ENCODE measurements at places on chromosomes 4 and X.

- no peak for DNase-seq
Measured at GRCh38 chrX:39811376-39811775, 286.4 kb downstream of the BCOR start.

DNA sequence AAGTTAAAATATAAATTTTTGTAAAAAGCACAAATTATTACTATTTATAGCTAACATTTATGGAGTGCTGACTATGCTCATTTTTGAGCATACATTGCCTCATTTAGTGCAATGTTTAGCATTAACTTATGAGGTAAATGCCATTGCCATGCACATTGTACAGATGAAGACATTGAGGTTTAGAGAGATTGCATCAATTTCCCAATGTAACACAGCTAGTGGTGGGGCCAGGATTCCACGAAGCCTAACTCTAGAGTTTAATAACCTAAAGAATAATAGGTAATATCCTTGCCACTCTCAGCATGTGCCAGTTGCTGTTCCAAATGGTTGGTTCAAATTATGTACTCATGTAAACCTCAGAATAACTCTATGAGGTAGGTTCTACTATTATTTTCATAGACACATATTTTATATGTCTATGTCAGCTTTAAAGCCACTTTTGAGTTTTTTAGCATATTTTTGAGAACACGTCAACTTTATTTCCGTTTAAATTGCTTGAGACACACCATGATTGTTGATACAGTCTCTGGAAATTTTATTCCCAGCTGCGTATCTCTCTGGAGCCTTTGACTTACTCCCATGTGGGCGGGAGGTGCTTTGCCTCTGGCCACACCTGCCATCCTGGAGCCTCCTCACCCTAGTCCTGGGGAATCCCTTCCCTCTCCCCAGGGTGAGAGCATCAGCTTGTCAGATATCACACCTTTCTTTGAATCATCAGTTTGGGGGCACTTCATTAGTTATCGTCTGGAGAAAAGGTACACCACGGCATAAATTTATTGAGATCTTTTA lies 10.8 kb upstream of the ADH1A start:
- no peak for DNase-seq

DNA sequence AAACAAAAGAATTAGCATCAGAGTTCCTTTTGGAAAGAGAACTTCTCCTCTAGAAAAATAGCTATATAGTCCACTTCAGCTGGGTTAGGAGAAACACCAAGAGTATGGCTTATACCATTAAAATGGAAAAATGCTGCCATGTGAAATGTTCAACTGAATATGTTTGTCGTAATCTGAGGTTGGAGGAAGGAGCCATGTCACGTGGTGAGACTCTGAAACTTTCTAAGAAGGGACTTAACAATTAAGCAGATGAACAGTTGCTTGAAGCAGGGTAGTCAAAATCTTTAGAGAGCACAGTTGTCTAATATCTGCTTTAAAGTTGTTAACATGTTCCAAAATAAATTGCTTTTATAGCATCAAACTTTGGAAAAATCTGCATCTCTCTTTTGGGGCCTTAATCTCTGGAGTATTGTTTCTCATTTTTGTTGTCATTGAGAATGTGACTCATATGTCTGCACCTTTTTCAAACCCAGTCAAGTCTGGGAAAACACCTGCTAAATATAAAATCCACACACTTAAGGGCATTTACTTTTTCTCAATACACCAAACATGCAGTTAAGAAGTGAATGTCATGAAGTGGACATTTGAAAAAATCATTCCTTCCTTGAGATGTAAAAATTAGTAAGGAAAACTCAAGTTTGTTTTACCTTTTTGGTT lies 168.8 kb upstream of the PDE5A start:
- no peak for DNase-seq

DNA sequence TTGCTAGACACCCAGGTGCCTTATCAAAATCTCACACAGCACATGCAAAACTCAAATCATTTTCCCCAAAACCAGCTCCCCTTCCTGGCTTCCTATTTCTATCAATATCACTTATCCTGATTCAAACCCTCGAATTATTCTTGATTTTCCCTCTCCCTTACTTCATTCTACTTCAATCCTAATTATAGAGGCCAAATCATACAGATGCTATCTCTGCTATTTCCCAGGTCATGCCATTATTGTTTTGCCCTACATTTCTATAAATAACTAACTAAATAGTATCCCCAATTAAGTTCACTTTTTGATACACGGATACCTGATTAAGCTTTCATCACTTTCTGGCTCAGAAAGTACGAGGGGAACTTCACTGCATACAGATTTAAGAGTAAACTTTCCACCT lies 62.4 kb downstream of the FBXL5 start:
- DNase-seq = no peak
